ENCODE measurements at places on chromosomes 13 and 19.

DNA sequence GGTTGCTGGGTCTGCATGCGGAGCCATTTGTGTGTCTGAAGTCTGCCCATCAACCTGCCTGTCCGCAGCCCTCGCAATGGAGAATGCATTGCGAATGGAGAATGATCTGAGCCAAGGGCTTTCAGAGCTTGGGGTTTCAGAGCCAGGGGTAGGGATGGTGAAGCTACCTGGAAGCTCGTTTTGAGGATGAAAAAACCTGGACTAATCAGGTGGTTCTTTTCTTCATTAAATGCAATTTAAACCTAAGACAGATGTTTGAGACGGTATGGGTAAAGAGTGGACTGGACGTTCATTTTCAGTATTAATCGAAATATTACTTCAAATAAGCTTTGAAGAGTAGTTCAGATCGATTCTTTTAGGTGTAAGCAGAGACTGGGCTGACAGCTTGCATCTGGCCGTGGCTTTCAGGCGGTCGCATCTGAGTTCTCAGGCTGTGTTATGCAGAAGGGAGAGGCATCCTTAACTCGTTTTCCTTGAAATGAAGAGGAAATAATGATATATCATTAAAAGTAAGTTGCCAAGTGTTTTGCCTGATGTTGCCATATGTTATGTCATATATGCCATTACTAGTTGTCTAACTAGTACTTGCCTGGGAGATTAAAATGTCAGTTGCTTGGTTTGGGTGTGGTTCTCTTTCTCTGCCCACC, 801 bp downstream of the MCF2L start:
- no peak for DNase-seq

- DNase-seq: no peak
Observed at GRCh38 chr19:16048583-16048982, 27.7 kb upstream of the TPM4 start.

GRCh38 chr19:57599377-57599760, 316 bp upstream of the ZNF530 start:
- no peak for DNase-seq

DNA sequence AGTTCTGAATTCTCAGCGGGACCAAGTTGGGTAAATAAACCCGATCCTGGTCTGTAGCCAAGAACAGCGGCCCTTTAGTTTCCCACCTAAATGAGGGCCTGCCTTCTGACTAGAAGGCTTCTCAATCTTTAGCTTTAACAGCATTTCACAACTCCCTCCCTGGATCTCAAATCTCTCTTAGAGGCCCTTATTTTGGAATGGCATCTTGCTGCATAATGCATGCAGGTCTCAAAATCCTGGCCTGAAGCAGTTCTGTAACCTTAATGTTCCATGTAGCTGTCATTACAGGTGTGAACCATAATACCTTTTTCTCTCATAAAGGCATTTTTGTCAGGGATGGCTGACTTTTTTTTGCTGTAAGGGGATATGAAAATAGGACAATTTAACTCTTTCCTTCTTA, 29.5 kb downstream of the ZNF90 start:
- no peak for DNase-seq

DNA sequence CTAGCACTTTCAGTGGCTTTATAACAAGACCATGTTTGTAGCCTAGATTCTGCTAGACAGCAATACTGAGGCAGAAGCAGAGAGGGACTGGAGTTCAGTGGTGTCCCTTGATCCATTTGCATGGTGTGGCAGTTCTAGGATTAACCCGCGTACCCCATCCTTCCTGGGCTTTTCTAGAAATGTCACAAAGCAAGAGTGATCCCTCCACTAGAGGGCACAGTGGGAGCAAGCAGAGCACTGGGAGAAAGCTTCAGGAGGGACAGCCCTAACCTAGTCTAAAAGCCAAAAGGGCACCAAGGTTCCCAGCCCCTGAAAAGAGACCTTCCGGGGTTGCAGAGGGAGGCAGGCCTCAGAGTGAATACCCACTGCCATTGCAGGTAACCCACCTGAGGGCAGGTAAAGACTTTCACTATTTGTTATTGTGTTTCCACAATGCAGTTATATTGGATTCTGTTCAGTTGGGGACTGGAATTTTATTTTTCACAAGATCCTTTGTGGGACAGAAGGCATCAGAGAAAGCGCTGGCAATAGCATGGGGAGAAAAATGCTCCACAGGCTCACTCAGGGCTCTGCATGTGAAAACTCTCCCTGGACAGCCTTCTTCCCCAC, 170.6 kb downstream of the FLT1 start:
- DNase-seq: peak; percentile 75

DNA sequence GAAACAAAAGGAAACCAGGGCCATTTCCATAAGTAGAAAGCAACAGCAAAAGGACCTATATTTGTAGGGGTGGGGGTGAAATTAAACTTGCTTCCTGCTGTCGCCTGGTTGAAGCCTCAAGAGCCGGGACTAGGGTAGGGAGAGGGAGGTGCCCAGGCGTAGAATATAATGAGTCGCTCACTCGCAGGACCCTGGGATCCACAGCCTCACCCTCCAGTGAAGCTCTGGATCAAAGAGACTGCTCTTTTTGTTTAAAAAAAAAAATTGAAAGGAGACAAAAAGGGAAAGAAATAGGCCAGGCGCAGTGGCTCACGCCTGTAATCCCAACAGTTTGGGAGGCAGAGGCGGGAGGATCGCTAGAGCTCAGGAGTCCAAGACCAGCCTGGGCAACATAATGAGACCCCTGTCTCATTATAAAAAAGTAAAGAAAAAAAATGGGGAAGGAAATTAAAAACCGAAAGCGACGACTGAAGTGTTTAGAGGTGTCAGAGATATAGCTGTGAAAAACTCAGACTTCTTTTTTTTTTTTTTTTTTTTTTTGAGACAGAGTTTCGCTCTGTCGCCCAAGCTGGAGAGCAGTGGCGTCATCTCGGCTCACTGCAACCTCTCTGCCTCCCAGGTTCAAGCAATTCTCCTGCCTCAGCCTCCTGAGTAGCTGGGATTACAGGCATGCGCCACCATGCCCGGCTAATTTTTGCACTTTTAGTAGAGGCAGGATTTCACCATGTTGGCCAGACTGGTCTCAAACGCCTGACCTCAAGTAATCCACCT, 10.9 kb upstream of the ADGRE5 start:
- DNase-seq: no peak

GRCh38 chr19:42831221-42832019, 48.1 kb downstream of the PSG1 start:
- DNase-seq: no peak

DNA sequence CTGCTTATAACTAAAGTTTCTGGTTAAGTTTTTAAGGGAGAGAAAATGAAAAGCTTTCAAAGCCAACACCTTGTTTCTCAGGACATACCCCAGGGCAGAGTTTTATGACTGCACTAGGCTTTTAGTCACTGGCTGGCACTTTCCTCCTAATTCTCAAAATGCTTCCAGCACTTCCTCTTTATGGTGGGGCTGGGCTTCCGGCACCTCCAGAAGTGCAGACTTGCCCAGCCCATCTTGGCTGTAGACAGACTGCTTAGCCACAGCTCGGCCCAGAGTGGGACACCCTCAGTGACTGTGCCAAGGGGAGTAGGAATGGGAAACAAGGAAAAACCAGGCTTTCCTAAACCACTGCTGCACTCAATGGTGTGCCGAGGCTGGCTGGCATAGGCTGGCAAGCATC, 23.2 kb upstream of the GTF3A start:
- no peak for DNase-seq

GRCh38 chr13:25725104-25725503, 326.7 kb downstream of the SHISA2 start:
- peak; percentile 17 for DNase-seq

DNA sequence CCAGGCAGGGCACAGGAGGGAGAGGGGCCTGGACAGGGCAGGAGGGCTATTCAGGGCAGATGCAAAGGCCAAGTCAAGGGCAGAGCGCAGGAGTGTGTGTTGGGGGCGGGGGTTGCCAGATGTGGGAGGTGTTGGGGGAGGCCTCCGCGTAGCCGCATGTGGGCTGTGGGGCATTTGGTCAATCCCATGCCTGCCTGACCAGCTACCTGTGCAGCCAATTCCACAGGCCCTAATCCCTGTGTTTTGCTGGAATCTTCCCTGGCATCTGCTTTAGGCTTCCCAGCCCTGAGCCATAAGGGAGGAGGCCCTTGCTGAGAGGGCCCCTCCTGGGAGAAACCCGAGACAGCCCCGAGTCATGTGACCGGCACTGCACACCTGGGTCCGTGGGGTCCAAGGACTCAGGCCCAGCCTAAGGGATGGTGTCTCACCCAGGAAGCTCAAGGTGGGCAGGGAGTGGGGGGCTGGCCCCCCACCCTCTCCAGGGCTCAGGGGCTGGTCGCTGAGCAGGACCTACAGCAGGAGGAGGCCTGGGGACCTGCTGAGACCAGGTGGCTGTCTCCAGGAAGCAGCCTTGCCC, 20.3 kb downstream of the RFX1 start:
- peak; percentile 47 for DNase-seq

DNA sequence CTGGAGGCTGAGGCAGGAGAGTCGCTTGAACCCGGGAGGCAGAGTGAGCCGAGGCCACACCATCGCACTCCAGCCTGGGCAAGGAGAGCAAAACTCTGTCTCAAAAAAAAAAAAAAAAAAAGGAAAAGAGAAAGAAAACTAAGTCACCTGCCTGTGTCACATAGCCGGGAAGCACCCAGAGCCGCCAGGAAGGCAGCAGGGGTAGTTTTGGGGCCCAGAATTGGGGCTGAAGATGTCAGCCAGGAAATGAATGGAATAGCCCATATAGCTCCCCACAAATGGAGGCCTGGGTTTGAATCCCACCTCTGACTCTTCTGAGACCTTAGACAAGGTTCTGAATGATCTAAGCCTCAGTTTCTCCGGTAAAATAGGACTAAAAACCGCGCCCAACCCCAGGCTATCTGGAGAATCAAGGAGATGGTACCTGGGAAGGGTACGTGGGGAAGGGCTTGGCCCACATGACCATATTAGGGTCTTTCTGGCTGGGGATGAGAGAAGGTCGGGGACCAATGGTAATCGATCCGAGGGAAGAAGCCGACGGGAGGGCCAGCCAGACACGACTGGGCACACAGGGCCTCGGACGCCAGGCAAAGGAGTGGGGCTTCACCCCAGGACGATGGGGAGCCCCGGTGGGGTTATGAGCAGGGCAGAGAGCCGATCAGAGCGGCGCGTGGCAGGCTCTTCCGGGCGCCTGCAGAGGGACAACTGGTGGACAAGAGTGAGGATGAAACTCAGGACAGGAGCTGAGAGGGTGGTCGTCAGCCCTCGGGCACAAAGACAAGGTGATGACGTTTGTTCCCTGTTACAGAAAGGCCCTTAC, 14.4 kb downstream of the CCDC124 start:
- DNase-seq: no peak

DNA sequence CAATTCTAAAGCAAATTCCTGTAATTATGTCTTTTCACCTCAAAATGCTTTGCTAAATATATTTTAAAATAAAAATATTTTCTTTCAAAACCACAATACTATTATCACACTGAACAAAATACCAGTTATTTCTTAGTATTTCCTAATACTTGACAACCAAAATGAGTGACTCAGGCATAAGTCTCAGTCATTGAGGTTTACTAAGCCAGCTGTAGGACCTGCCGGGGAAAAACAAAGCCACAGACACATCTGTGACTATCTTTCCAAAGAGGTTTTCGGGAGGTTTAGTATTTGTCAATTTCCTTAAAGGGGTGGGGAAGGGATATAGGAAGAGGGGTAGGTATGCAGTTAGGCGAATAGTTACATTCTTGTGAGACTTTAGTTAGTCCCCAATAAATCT, 3.2 kb upstream of the ZNF235 start:
- DNase-seq: no peak
